Activated CD8-positive, alpha-beta memory T cell treated with anti-CD3 and anti-CD28 coated beads for 24 hours (primary cell): ENCODE measurements at places on chromosomes 16 and 17.

DNA sequence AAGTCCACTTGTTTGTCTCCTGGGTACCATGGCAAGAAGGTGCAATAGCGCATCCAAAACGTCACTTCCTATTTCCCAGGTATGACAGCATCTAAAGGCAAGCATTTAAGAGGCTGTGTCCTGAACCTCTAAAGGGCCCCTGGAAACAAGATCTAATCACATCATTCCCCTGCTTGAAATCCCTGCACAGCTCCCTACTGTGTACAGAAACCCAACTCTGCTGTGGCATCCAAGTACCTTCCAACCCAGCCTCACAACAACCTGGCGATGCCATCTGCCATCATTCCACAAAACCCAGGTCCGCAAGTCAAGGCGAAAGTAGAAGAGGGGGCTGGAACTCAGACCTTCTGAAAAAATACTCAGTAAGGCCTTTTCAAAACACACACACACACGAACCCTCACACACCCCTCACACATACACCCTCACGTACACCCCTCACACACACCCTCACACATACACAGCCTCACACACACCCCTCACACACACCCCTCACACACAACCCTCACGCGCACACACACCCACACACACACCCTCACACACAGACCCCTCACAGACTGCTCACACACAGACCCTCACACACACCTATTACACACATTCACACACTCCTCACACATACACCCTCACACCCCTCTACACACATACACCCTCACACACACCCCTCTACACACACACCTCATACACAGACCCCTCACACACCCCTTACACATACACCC lies 24.5 kb downstream of the C17orf67 start:
- no peak for DNase-seq

GRCh38 chr16:22282254-22282892 lies 14.8 kb upstream of the POLR3E start:
- no peak for DNase-seq

DNA sequence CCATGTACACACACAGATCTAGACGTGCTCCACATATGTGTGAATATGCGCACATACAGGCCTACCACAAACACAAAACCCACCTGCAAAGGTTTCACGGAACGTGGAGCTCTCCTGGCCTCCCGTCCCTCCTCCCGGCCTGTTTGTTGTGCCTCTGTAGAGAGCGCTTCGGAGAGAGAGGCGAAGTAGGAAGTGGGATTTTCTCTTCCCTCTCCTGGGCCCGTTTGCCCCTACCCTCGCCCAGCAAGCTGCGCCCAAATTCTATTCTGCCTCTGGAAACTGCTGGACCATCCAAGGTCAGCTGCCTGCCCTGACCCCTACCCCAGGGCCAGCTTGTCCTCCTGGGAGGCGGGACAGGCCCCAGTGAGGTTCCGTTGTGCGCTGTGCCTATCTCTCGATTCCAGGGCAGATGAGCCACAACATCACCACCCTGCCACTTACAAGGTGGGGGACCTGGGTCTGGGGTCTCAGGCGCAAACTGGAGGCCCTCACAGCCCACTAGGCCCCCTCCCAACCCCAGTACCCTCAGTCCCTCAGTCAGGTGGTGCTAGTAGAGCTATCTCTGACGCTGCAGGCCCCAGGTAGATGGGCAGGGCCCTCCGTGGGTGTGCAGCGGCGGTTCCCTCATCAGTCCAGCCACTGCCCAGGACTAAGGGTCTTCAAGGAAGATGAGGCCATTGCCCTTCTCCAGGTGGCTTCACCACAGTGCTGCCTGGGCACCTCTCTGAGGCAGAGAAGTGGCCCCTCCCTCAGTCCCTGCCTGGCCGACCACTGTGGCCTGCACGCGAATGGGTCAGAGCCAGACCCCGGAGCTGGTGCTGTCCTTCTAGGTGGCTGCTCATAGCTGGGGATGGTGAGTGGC lies 54.2 kb downstream of the BEAN1 start:
- DNase-seq = peak; percentile 54

GRCh38 chr16:50808929-50809538 lies 67.1 kb downstream of the CYLD start:
- DNase-seq = no peak

DNA sequence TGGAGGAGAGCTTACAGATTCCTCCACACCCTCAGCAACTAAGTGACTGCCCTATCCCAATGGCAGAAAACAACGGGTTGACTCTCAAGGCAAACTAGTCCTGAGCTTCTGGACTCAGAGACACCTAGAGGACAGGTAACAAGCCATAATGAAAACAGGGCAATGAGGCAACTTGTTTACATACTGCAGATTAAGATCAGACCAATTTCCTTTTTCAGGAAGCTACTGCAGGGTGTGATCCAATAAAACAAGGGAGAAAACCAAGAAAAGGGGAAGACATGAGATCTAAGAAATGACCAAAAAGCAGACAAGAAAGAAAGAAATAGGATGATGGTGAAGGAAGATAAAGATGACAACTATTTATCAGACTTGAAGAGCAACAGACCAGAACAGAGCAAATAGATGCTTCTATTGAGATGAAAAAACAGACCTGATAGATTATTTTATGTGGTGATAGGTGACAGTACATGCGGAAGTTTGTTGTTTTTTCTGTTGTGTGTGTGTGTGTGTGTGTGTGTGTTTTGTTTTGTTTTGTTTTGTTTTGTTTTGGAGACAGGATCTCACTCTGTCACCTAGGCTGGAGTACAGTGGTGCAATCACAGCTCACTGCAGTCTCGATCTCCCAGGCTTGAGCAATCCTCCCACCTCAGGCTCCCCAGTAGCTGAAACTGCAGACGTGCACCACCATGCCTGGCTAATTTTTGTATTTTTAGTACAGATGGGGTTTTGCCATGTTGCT lies 120.7 kb downstream of the GAS7 start:
- DNase-seq = no peak

- DNase-seq = no peak
Observed at GRCh38 chr16:84390131-84390785, 21.9 kb downstream of the ATP2C2 start.

GRCh38 chr17:33055746-33056145 lies 64.1 kb downstream of the SPACA3 start:
- DNase-seq = no peak

- no peak for DNase-seq
Observed at GRCh38 chr16:592518-593306, 2.8 kb downstream of the RAB40C start.

DNA sequence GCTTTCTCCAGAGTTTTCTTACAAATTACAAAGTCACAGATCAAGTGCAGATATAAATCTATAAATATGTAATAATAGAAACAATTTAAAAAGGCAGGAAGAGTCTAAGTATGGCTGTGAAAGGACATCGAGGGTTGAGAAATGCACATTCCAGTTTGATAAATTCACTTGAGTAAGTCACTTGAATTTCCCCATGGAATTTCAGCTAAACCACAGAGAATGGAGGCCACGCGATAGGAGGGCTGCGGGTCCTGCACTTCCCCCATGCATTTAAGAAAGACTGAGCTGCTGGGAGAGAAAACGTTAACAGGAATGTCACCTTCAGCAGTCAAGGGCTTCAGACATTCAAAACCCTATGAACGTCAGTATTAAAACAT lies 6.1 kb upstream of the MXRA7 start:
- no peak for DNase-seq

DNA sequence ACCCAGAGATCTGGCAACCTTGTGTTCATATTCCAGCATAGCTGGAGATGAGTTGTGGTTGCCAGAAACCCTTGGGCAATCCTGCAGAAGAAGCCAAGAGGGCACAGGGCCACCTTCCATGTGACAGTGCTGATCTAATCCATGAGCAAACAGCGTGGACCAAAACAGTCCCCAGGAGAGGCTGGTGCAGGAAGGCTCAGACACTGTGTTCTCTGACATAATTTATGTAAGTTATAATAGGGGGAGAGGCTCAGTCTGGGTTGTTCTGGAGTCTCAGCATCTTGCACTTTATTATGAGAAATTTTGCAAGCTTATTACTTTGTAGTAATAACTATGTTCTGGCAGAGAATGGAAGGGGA lies 273.9 kb downstream of the HAPSTR1 start:
- DNase-seq = no peak

DNA sequence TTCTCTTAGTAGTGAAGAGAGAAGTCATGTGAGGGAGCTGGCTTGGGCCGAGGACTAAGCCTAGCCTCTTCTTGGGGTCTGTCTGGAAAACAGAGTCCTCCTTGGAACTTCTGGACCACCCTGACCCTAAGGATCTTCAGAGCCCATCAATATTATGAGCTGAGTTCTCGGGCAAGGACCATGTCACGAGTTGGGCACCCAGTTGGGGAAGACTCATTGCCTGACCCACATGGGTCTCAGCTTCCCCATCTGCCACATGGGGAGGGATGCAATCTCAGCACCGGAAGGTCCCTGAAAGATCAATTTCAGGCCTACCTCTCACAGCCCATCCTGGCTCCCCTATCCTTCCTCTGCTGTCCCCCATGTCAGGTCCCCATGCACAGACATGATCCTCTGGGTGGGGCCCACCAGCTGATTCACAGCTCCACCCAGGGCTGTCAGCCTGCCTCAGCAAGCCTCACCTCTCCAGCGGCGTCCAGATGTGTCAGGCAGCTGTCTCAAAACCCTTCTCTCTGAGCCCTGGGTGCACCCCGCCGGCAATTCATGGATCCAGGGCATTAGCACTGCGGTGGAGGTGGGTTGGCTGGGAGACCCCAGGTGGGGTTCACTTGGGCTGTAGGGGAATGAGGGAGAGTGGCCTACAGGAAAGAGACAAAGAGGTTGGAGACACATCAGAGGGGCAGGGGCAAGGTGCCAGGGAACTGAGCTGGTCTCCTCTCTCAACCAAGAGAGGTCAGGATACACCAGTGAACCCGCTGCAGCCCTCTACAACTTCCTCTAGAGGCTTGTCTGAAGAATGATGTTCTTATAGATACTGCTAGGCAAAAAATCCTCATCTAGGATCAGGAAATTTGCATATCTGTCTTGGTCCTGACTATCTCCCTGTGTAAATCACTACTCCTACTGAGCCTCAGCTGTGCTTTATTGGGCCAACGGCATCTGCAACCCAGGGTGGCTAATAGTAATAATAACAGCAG lies 1.8 kb downstream of the NLRP1 start:
- no peak for DNase-seq

DNA sequence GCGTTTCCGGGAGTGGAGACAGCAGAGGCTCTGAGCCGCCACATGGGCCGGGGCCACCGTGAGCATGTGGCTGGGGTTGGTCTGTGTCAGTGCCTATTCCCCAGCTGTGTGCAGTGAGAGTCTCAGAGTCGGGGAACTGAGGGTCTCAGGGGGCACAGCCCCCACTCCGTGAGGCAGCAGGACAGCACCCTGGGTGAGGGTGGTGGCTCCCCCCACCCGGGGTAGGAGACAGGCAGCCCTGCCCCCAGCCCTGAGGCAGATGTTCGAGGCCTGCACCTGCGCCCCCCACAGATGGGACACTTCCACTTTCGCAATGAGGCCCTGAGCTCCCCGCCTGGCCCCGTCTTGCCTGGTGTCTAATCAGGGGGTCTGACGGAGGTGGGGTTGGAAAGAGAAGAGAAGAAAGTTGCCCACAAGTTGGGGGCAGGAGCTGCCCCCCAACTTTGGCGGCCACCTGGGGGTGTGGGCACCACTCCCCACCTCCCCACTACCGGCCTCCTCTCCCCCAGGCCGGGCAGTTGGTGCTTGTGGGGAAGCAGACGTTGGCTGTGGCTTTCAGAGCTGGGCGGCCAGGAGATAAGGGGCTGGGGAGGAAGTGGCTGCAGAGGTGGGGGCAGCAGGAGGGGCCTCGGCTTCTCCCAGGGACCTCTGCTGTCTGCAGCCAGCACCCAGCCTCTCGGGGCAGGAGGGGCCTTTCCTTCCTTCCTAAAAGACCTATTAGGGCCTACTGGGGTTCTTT lies 1.8 kb upstream of the CBFA2T3 start:
- DNase-seq = no peak

GRCh38 chr16:22385196-22385595 lies 10.8 kb upstream of the CDR2 start:
- no peak for DNase-seq

DNA sequence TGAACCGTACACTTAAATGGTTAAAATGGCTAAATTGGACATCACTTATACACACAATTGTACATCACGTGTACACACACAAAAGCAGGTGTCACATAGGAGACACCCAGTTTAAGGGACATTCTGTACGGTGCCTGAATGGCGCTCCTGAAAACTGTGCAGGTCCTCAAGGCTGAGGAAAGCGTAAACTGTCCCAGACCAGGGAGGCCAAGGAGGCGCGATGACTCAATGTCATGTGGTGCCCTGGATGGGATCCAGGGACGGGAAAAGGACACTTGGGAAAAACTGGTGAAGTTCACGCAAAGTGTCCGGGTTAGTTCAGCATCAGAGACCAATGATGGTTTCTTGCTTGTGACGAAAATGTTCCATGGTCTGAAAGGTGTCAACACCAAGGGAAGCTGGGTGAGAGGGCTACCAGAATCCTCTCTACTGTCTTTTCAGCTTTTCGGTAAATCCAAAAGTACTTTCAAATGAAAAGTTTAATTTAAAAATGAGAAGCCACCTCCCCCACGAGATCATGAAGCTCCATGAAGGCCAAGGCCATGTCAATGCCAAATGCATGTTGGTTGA lies 112.2 kb downstream of the CMIP start:
- DNase-seq = no peak

- no peak for DNase-seq
Observed at GRCh38 chr17:56292578-56292977, 139.3 kb downstream of the ANKFN1 start.

DNA sequence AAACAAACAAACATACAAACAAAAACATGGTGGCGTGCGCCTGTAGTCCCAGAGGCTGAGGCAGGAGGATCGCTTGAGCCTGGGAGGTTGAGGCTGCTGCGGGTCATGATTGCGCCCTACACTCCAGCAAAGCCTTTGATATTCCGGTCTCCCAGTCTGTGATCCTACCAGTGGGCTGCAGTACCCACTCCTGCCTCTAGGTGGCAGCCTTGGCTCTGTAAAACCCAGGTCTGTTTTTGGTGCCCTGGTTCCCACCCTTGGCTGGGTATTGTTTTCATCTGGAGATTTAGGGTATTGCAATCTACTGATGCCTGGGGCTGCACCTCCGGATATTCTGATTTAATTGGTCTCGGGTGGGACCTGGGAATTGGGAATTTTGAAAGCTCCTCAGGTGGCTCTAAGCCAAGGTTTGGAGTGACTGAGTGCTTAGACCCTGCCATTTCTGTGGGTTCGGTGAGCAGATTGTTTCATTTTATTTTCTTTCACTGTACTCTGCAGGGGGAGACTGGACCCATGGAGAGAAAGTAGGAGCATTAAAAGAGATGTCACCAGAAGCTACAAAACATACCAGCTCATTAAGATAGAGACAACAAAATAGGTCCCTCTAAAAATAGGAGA lies 40.5 kb downstream of the MYH3 start:
- DNase-seq = peak; percentile 89

DNA sequence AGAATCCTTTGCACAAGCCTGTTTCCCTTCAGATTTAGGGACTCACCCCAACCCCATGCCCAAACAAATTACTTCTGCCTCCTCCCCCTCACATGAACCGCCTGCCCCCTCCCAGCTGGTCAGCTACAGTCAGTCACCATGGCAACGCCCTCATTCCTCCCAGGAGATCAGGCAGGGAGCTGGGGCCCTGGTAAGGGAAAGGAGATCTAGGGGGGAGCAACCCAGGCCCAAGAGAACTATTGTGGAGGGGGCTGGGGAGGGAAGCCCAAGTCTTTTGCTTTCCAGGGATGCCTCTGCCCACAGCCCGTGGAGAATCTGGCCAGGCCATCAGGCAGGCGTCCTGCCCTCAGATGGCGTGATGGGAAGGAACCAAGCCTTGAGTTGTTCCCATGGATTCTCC lies 2.8 kb downstream of the FAM171A2 start:
- no peak for DNase-seq

GRCh38 chr16:24002619-24003018 lies 166.8 kb downstream of the PRKCB start:
- no peak for DNase-seq

GRCh38 chr17:20307326-20307910 lies 159.9 kb downstream of the LGALS9B start:
- no peak for DNase-seq
